ENCODE measurements at places on chromosomes 12 and 14.

- no peak for DNase-seq
Observed at GRCh38 chr14:98976271-98976670, 295.7 kb downstream of the BCL11B start.

- no peak for DNase-seq
Observed at GRCh38 chr12:84290168-84290567, 622.4 kb downstream of the SLC6A15 start.

DNA sequence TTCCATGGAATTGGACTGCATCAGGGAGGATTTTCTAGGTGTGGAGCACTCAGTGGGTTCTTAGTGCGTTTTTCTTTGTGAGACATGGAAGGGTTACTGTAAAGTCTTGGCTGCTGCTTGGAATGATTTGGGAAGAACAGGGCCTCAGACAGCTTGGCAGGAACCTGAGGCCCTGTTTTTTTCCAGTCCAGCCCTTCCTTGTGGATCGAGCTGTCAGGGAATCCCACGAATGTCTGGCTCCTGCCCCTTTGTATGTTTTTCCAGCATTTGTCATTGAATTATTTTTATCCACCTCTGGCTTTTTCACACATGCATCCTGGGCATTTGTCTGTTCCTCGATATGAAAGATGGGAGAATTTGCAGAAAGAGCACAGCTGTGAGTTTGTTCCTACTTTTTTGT, 158.5 kb downstream of the TGFB3 start:
- DNase-seq, result no peak

GRCh38 chr14:22981876-22982476, 375 bp downstream of the AJUBA start:
- no peak for DNase-seq

DNA sequence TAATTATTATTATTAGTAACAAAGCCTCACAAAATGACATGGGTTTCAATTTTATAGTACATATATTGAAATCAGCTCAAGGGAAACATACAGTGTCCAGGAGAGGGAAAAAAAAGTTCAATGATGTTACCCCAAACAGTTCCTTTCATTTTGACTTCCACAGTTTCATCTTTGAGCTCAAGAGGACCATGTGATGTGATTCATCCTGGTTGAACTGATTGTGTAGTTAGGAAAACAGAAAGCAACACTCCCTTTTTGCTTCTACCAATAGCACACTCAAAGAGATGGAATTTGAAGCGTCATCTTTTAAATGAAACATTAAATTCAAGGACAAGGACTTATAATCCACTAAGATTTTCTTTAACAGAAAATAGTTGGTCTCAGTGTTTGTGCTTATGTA, 461.0 kb downstream of the FOXG1 start:
- no peak for DNase-seq

DNA sequence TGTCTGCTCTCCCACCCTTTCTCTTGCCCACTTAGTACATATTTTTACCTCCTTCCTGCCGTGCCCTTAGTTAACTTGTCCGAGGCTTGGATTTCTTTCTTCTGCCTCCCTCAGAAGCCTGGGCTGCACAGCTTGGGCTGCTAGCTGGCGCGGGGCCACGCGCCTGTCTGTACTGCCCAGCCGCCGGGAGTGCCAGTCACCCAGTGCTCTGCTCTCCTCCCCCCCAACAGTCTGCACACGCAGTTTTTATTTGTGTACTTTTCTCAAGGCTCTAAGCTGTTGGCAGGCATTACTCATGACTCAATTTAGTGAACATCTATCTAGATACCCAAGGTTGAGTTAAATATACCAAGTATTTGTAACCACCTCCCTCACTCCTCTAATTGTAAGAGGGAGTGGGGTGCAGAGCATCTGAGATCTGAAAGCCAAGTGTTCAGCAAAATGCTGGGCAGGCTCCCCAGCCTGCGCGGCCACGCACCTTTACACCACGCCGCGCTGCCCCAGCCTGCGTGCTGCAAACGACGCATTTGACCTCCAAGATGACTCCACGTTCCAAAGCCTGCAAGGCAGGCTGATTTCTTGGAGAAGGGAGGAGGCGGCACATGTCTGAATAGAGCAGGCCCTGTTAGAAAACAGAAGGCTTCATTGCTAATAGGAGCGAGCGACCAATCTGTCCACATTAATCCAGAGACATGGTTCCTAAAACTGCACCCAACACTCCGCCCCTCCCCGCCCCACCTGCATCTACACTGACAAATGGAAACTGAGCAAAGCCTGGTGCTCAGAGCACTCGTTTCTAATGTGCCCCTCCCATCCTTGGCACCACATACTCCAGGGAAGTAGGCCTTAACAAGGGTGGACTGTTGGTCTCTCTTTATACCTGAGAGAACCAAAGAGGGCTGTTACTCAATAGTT, 18.2 kb upstream of the CACNA2D4 start:
- no peak for DNase-seq

GRCh38 chr14:74667758-74668157, 45.1 kb downstream of the AREL1 start:
- DNase-seq, result no peak

DNA sequence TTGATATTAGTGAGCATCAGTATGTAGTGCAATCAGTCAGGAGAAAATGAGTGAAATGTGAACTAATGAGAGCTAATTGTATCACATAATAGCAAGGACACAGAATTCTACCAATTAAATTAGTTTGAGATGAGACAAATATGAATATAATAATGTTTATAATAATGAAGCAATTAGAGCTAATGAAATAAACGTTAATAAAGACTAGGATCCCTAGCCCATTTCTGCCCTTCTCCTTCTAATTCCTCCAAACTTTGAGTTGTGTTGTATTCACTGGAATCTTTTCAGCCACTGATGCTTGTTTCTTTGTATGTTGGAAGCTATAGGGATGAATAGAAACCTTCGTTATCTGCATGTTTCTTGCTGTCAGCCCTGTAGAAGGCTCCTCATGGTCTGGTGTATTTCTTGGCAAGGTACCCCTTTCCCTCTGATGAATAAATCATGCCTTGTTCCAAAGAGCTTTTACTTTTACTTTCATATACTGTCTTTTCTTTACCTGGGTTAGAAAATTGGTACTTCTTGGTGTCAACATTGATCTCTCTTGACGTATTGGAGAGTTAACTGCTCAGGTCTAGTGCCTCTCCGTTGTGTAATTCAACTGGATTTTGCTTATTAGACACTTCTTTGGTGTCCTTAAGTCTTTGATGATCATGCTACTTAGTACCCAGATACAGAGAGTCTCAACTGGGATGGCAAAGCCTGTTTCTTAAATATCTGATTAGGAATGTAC, 154.8 kb downstream of the PTCSC3 start:
- DNase-seq, result no peak
